ENCODE measurements at places on chromosomes 11 and 22.
A peak's percentile ranks its signal among the peaks of the same experiment; 100 is the strongest.

DNA sequence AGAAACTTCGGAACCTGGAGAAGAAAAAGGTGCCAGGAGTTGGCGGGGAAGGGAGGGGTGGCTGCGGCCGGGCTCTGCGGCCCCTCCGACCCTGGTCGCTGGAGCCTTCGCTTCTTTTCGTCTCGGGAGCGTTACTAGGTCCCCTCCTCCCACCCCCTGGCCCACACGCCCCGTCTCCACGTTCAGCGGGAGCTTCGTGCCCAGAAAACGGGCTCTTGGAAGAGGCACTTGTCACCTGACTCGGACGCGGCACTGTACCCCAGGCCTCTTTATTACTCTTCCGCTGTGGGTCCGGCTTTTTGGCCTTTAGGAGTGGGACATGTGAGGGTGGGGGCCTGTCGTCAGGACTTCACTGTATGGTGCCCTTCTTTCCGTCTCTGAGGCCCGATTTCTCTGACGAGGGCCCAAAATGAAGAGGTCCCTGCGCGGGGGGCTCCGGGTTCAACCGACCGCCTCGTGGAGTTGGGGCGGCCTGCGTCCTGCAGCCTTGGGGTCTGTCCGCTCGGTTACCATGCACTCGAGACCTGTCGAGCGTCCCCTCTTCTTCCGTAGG is 1.2 kb downstream of the CAPRIN1 start:
- no peak for DNase-seq

DNA sequence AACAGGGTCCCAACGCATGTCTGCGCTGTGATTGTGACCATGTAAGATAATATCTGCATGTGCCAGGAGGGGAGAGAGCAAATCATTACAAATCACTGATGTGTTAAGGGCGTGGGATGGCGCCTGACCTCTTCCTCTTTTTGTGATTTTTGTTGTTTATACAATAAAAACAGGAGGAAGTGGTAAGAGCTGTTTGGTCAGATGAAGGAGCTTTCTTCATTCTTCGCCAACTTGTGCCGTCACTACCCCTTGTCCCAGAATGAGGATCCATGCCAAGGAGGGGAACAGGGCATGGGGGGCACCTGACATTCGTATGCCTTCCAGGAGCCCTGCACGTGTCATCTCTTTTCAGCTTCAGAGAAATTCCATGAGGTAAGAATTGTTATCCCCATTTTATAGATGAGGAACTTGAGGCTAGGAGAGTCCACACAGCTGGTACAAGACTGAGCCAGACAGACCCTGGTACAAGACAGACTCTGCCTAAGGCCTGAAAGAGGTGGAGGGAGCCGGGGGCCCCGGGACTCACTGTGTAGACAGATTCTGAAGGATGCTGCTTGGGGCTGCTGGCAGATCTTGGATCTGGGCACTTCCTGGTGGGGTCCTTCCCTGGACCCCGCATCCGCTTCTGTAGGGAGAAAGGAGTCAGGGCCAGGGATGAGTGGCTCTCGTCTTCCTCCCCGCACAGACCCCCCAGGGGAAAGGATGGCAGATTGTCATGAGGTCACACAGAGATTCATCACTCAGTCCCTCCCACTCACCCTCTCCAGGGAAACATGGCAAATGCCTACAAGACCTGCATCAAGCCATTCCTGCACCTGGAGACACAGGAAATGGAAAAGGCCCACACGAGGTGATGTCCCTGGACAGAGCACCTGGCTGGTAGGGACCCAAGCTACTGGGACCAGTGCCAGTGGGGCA is 34.6 kb downstream of the NFAM1 start:
- no peak for DNase-seq

- no peak for DNase-seq
Measured at GRCh38 chr11:21963013-21963412, 229.9 kb upstream of the ANO5 start.

DNA sequence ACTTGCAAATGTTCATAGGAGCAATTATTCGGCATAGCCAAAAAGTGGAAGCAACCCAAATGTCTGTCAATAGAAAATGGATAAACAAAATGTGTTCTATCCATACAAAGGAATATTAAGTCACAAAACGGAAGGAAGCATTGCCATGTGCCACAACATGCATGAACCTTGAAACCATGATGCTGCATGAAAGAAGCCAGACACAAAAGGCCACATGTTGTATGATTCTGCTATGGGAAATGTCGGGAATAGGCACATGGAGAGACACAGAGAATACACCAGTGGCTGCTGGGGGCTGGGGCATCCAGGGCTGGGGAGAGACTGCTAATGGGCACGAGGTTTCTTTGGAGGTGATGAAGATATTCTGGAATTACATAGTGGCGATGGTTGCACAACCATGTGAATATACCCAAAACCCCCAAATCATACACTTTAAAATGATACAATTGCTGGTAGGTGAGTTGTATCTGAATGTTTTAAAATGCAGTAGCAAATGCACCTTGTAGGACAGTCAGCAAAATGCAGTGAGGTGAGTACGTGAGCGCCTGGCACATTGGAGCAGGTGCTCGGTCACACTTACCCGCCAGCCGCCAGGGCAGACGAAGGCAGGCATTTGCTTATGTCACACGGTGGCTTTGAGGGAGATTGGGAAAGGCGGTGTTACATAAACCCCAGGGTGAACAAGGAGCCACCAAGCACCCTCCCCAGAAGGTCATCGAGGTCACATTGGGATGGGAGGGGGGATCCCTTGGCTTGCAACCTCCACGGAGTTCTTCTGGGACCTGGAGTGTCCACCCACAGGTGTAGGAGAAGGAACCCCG is 6.3 kb upstream of the OSM start:
- no peak for DNase-seq

- no peak for DNase-seq
Measured at GRCh38 chr11:31722754-31723153, 88.4 kb downstream of the PAX6 start.

DNA sequence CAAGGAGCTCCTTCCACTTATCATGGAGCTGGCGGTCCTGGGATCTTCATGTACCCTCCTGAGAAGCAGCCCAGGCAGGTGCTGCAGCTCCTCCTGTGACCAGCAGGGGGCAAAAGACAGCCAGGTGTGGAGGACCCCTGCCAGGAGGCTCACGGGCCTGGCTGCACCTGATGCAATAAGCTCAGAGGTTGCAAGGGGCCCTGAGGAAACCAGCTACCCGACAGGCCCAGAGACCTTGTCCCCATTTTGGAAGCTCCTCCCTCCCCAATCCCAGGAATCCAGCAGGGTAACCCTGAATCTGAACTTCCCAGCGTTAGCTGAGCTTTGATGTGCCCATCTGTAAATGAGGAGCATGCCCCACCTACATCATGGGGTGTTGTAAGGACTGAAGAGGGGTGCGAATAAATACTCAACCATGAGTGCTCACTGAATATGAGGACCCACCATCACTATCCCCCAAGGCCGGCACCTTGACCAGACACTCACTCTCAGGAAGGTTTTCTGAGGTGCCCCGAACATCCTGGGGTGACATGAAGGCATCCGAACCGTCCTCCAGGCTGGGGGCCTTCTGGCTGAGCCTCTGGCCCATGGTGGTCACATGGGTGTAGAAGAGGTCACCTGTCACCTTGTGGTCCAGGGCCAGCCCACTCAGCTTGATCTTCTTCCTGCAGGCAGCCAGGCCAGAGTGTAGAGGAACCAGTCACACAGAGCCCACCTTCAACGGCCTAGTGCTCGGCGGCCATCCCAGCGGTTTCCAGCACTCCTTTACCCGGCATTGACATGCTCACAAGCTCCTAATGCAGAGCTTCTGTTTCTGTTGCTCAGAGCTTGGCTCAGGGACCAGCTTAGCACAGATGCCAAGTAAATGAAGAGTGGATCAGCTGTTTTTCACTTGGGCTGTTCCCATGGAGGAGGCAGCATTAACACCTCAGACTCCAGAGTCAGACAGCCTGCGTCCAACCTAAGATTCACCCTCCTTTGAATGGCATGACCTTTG is 21.7 kb downstream of the SLC43A1 start:
- peak; percentile 68 for DNase-seq

DNA sequence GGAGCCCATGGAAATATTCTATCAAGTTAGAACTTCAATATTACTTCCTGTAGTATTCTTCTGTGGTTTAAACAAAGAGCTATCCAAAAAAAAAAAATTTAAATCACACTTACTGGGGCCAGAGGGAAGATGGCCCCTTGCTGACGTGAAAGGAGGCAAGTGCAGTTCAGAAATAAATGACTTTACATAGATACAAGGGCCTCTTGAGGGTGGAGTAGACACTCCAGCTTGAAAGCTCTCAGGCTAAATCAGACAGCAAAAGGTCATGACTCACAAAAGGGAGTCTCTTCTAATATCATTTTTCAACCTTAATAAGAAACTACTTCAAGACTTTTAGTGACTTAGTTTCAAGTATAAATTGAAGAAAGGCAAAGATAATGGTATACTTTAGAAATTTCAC is 1160.3 kb downstream of the FAM181B start:
- DNase-seq = no peak

- DNase-seq = no peak
Measured at GRCh38 chr22:16958475-16958874, 49.5 kb downstream of the GAB4 start.

DNA sequence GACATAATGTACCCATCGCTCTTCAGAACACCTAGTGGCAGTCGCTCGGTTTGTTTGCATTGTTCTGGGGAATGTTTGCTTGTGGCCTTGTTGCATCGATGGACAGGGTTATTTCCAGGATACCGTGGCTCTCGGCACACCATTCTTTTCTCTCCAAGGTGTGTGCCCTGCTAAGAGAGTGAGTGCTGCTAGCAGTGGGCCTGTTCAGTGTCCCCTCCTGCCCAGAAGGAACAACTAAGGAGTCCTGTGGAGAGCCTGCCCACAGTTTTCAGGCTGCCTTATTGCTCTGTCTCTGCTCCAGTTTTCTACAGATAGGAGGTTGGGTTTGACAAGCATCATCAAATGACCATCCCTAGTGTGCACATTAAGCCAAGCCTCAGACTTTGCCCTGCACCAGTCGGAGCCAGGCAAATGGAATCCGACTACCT is 1.4 kb downstream of the CRY2 start:
- no peak for DNase-seq

GRCh38 chr11:119218141-119218878 is 12.2 kb downstream of the CBL start:
- peak; percentile 65 for DNase-seq

- DNase-seq = no peak
Measured at GRCh38 chr11:17551347-17552040, 4.4 kb downstream of the OTOG start.

- no peak for DNase-seq
Measured at GRCh38 chr11:128341280-128342248, 245.8 kb downstream of the ETS1 start.

DNA sequence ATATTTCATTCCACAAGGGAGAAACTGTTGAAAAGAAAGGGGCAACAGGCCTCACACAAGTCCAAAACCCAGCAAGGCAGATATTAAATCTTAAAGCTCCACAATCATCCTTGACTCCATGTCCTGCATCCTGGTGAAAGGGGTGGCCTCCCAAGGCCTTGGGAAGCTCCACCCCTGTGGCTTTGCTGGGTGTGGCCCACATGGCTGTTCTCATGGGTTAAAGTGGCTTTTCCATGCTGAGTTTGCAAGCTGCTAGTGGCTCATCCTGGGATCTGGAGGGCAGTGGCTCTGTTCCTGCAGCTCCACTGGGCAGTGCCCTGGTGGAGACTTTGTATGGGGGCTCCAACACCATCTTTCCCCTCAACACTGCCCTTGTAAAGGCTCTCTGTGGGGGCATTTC is 106.4 kb downstream of the CTNND1 start:
- no peak for DNase-seq

DNA sequence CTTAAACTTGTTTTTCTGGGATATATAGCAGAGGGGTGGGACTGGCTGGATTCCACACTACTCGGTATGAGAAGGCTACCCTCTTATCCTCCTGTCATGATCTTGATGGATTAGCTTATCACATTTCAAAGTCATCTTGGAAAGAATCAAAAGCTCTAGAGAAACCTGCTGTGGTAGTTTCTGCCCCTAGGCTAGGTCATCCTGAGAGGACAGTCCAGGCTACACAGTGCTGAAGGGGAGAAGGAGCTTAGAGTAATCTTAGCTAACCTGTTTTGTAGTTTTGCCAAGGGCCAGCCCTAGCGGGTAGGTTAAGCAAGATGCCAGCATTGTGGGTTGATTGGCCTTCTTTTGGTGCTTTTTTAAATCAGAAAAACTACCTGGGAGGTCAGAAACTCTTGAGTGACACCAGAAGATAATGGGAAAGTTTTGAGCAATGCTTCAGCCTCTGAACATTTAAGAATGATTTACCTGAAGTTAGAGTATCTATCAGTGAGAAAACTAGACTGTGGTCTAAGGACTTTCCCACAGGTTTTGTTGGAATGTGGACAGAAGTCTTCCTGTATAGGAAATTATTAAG is 21.3 kb downstream of the PIWIL4 start:
- DNase-seq = no peak

GRCh38 chr11:65777241-65777640 is 3.5 kb downstream of the AP5B1 start:
- DNase-seq = no peak

GRCh38 chr11:103079833-103080232 is 12.1 kb downstream of the DCUN1D5 start:
- no peak for DNase-seq

DNA sequence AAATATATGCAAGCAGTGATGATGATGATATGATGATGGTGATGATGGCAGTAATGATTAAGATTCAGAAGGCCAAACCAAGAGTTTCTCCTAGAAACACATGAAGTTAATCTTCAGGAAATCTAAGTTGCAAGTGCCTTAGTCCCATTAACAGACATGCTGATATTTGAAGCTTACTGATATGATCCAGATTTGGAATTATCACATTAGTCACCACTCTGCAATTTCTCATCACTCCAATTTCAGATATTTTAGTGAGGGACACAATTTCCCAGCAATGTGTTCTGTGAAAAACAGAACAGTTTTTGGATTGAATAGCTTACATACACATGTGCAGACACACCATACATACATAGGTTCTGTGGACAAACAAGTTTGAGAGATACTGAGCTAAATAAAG is 411.4 kb upstream of the FAT3 start:
- DNase-seq = no peak

DNA sequence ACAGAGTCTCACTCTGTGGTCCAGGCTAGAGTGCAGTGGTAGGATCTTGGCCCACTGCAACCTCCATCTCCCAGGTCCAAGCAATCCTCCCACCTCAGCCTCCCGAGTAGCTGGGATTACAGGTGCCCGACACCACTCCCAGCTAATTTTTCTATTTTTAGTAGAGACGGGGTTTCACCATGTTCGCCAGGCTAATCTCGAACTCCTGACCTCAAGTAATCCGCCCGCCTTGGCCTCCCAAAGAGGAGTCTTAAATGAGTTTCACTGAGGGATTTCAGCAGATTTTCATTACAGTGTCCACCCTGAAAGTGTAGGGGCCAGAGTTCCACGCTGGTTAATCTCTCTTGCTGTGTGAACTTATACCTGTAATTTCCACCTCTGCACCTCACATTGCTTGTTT is 412 bp upstream of the RPS3 start:
- DNase-seq = no peak
